ENCODE measurements at places on chromosomes 12 and 14. TPM values are rescaled to one million over a fixed set of nuclear protein-coding genes. Genes with fewer than 3 reads are reported as not detected.

The P2RX2 gene
- total RNA-seq, result 0.09 TPM

The LRTM2 gene
- total RNA-seq, result not detected

The CCDC38 gene
- total RNA-seq, result not detected

DNA sequence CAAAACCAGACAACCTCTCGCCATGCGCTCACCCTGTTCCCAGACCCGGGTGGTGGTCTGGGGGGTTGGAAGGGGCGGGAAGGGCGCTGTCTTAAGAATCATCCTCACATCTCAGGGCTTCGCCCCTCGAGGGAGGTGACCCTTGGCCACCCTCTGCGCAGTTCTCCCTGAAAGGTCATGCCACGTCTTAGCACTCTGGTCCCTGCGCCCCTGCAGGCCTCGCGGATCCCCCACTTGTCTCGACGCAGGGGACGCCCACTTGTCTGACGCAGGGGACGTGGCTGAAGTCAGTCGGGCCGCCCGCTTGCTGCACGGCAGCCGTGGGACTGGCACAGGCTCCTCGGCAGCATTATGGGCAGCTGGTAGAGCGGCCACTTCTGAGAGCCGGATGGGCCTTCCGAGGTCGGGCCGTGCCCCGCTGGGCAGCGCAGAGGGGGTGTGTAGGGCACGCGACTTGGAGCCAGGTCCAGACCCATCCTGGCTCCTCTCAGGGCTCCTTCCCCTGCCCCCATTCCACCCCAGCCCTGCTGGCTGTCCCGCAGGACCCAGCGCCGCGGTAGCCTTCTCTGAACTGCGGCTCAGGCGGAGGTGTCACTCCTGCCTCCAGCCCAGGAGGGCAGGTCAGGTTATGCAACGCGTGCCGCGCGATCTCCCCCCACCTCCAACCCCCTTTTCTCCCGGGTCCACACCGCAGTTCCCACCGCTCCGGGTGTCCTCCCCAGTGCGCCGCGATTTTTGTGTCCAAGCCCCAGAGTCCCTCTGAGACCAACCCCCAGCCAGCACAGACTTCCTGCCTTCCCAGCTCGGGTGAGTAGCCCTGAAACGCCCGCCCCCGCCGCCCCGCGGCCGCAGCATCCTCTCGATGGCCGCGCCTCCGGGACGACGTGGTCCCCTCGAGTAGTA, 40.9 kb upstream of the CAPRIN2 start:
- DNase-seq, result peak; percentile 48

DNA sequence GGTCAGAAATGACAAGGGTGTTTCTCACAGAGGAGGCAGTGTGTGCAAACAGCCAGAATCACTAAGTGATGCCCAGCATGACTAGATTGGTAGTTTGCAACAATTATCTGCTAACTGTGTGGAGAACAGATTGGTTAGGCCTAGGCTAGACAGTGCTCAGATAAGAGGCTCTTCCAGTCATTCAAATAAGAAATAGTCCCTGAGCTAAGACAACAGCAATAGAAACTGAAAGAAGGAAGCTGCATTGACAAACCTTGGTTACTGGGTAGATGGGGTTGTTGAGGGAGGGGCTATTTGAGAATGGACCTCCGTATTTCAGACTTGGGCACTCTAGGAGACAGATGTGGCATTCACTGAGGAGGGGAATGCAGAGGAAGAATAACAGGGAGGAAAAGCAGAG, 255.0 kb upstream of the NPAS3 start:
- DNase-seq, result no peak

- DNase-seq, result no peak
Observed at GRCh38 chr12:76444408-76444984, 96.3 kb upstream of the BBS10 start.

- no peak for DNase-seq
Observed at GRCh38 chr12:4584896-4585295, 22.9 kb downstream of the DYRK4 start.

DNA sequence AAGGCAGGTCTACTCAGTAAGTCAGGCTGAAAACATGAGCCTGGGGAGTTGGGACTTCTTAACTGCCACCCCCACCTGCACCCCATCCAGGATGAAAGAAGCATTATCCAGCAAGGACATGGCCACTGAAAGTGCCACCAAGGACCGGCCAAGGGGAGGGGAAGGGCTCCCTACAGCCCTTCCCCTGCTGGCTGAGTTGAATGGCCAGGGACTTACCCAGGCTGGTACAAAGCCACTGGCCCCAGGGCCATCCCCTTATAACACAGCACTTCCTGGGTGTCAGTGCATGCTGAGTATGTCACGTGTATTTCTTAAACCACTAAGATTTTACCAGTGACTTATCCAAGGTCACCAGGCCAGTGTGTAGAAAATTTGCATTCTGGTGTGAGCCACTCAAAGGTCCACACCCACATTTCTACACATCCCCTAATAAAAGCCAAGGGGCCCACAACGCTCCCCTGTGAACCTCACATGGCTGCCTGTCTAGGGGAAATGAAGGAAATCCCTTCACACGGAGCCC, 29.3 kb upstream of the ZFP36L1 start:
- DNase-seq, result no peak
